Effector memory CD4-positive, alpha-beta T cell (primary cell): ENCODE measurements at places on chromosomes 1 and 21.

GRCh38 chr1:23567996-23568607 is 8.8 kb upstream of the ID3 start:
- H3K27me3 ChIP-seq: no peaks in the 10 kb centered on the region
- peak overlapping the region; percentile 50 for H3K4me3 ChIP-seq
- H3K27ac ChIP-seq: no peak overlapping the region

- no peaks in the 10 kb centered on the region for H3K27me3 ChIP-seq
- no peak overlapping the region for H3K4me3 ChIP-seq
- H3K27ac ChIP-seq: no peak overlapping the region
Measured at GRCh38 chr1:154824179-154825000, 45.7 kb downstream of the KCNN3 start.

DNA sequence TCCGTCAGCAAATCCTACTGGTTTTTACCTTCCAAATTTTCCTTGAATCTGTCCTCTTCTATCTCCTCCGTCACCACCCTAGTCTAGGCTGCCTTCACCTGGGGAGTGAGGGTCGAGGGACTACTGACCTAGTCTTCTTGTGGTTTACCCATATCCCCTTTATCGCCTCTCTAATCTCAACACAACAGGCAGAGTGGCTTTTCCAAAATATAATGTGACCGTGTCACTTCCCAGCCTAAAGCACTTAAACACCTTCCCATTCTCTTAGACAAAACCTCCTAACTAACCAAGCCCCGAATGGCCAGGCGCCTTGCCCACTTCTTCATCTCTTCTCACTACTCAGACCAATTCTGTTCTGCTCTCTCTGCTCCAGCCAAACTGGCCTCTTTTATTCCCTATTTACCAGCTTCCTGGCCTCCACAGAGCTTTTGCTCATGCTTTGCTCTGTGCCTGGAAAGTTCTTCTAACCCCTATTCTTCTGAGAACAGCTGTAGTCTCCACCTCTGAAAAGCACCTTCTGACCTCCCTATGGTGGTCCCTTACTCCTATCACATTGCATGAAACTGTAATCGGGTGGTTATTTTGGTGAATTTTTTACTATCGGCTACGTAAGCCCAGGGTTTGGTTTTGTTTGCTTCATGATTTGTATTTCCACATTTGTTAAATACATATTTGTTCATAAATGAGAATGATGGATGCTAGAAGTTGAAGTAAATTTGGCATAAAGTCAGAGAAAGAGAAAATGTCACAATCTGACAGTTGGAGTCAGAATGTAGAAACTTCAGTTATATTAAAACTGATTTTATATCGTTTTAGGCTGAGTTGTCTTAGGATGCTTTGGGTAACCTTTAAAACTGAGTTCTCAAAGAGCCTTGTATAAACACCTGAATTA is 1.2 kb upstream of the NBPF1 start:
- no peak overlapping the region for H3K4me3 ChIP-seq
- no peaks in the 10 kb centered on the region for H3K27me3 ChIP-seq
- no peak overlapping the region for H3K27ac ChIP-seq
- H3K4me1 ChIP-seq: peaks cover 18% of the 10 kb centered on the region

GRCh38 chr1:150235294-150235851 is 539 bp downstream of the ANP32E start:
- no peaks in the 10 kb centered on the region for H3K27me3 ChIP-seq
- H3K4me3 ChIP-seq: peak overlapping the region; percentile 89
- peak overlapping the region; percentile 95 for H3K27ac ChIP-seq

- H3K4me3 ChIP-seq: no peak overlapping the region
- H3K27ac ChIP-seq: no peak overlapping the region
- no peaks in the 10 kb centered on the region for H3K4me1 ChIP-seq
- H3K36me3 ChIP-seq: no peaks in the 10 kb centered on the region
Measured at GRCh38 chr1:36787312-36787913, 246.9 kb downstream of the GRIK3 start.

DNA sequence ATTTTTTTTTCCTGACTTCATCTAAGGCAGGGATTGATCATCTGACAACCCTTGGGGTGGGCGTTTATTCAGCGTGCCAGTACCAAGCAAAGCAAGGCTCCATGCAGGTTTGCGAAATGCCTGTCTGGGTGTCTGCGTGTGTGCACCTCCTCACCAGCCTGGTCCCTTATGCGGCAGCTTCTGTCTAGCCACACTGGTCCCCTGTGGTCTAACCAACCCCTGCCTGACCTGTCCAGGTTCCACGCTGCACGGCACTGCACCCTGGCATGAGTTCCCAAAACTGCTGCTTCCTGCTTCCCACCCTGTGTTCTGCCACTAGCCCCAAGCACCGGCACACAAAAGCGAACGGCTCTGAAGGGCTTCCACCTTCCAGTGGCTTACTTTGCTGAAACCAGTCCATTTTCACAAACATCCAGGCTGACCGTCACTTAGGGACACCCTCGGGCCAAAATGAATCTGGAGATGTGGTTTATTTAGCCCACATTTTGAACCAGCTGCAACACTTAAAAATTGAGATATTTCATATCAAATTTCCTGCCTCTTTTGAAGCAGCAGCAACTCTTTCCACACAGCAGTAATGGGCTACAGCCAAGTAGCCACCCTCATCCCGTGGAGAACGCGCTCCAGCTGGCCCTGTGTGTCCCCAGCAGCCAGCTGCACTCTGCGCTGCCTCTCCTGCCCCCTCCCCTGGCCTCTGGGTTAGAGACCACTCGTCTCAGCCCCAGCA is 55.7 kb downstream of the HLCS start:
- no peaks in the 10 kb centered on the region for H3K36me3 ChIP-seq
- DNase-seq: no peak
- H3K4me3 ChIP-seq: no peak overlapping the region
- H3K27me3 ChIP-seq: no peaks in the 10 kb centered on the region
- no peaks in the 10 kb centered on the region for H3K4me1 ChIP-seq
